ENCODE measurements at places on chromosomes 13 and 19.

GRCh38 chr19:2982983-2983350 lies 5.6 kb downstream of the TLE6 start:
- DNase-seq = no peak

GRCh38 chr19:13042443-13043130 lies 47.3 kb downstream of the NFIX start:
- no peak for DNase-seq

DNA sequence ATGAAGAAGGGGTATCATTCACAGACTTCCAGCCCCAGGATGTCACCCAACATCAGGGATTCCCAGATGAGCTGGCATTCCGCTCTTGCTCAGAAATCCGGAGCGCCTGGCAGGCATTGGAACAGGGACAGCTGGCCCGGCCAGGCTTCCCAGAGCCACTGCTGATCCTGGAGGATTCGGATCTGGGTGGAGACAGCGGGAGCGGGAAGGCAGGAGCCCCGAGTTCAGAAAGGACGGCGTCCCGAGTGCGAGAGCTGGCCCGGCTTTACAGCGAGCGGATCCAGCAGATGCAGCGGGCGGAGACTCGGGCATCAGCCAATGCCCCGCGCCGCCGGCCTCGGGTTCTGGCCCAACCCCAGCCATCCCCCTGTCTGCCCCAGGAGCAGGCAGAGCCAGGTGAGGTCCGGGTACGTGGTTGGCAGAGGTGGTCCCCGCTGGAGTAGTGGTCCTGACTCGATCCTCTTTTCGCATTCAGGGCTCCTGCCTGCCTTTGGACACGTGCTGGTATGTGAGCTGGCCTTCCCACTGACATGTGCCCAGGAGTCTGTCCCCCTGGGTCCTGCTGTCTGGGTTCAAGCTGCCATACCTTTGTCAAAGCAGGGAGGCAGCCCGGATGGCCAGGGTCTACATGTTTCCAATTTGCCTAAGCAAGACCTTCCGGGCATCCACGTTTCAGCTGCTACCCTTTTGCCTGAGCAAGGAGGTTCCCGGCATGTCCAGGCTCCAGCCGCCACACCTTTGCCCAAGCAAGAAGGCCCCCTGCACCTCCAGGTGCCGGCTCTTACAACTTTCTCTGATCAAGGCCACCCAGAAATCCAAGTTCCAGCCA lies 11.0 kb downstream of the PLEKHG2 start:
- no peak for DNase-seq

DNA sequence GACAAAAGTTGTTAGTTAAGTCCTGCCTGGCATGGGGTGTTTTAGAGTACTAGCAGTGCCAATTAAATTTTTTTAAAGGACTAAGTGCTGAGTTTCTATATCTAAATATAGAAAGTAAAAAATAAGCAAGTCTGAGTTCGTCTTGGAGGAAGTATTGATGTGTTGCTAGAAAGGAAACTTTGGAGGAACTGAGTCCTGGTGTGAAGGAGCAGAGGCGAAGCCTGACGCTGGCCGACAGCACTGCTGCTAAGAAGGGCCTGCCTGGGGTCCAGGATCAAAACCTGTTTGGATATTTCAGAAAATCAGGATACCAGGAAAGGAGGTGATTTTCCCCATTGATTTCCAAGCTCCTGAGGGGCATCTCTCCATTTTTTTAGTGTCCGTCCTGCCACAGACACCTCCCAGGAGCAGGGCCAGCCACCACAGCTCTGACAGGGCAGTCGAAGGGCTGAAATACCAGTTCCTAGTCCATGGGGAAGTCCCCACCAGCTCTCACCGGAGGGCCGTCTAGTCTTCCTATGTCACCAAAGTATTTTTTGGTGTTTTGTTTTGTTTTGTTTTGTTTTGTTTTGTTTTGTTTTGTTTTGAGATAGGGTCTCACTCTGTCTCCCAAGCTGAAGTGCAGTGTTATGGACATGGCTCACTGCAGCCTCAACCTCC lies 38.2 kb upstream of the NPAS1 start:
- no peak for DNase-seq

GRCh38 chr19:12345197-12345596 lies 11.8 kb upstream of the ZNF563 start:
- no peak for DNase-seq

GRCh38 chr19:51565583-51565982 lies 5.5 kb upstream of the ZNF175 start:
- DNase-seq = no peak

- no peak for DNase-seq
These were observed 9.9 kb downstream of the LRFN1 start for GRCh38 chr19:39310558-39311311.

- DNase-seq = no peak
These were observed 4.8 kb downstream of the ISYNA1 start for GRCh38 chr19:18433015-18433691.

- DNase-seq = no peak
These were observed 1.1 kb downstream of the ZNF444 start for GRCh38 chr19:56142087-56142787.

- no peak for DNase-seq
These were observed 4.9 kb upstream of the RDH13 start for GRCh38 chr19:55067869-55068268.

GRCh38 chr19:54208784-54209057 lies 8.1 kb downstream of the RPS9 start:
- no peak for DNase-seq

GRCh38 chr13:82088781-82089180 lies 1747.9 kb upstream of the SPRY2 start:
- DNase-seq = no peak

DNA sequence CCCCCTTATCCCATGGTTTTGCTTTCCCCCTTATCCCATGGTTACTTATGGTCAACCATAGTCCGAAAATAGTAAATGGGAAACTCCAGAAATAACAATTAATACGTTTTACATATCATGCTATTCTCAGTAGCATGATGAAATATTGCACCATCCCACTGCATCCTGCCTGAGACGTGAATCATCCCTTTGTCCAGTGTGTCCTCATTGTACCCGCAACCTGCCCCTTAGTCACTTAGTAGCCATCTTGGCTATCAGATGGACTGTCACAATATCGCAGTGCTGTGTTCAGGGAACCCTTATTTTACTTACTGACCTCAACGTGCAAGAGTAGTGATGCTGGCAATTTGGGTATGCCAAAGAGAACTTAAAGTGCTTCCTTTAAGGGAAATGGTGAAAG lies 10.5 kb upstream of the NBEA start:
- no peak for DNase-seq

DNA sequence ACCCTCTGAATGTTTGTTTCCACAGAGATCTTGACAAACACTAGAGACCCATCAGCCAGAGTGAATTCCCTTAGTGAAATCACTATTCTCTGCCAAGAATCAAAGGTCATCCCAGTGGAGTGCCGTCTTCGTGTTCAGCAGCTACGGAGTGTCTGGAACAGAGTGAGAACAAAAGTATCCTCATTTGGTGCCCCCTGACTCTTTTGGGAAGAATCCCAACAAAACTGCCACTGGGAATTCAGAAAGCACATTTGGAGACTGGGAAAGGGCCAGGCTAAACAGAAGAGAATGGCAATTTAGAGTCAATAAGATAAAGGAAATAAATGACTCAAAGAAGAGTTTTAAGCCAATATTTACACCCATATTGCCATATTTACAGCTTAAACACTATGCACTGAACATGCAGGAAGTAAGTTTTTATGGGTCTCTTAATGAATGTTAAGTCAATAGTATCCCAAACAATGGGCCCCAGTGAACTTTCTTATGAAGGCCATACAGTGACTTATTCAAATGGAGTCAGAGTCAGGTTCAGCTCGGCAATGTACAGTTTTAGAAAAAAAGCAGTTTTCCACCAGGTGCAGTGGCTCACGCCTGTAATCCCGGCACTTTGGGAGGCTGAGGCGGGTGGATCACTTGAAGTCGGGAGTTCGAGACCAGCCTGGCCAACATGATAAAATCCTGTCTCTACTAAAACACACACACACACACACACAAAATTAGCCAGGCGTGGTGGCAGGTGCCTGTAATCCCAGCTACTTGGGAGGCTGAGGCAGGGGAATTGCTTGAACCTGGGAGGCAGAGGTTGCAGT lies 392.6 kb downstream of the KLF5 start:
- DNase-seq = no peak

GRCh38 chr19:40752257-40752781 lies 1.3 kb downstream of the SNRPA start:
- no peak for DNase-seq

GRCh38 chr13:24183741-24184182 lies 23.2 kb downstream of the SPATA13 start:
- DNase-seq = no peak

- no peak for DNase-seq
These were observed 3.1 kb downstream of the ANKRD24 start for GRCh38 chr19:4185413-4186086.

DNA sequence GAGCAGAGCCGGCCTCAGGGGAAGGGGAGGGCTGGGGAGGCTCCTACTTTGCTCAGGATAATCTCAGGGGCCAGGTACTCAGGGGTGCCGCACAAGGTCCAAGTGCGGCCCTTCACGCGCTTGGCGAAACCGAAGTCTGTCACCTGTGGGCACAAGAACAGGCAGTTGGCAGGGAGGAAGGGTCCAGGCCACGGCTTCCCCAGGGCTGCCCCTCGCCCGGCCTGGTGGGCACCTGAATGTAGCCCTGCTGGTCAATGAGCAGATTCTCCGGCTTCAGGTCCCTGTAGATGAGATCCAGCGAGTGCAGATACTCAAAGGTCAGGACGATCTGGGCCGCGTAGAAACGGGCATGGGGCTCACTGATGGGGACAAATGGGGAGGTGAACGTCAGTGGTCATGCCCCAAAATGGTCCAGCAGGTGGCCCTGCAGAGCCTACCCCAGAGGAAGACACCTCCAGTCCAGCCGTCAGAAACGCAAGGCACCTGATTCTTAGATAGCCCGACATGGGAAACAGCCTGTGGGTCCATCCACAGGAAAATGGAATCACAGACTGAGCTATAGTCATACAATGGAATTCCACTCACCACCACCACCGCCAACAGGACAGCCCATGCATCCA lies 7.1 kb upstream of the SAMD1 start:
- no peak for DNase-seq

- no peak for DNase-seq
These were observed 7.9 kb upstream of the SLC7A9 start for GRCh38 chr19:32877323-32877912.

DNA sequence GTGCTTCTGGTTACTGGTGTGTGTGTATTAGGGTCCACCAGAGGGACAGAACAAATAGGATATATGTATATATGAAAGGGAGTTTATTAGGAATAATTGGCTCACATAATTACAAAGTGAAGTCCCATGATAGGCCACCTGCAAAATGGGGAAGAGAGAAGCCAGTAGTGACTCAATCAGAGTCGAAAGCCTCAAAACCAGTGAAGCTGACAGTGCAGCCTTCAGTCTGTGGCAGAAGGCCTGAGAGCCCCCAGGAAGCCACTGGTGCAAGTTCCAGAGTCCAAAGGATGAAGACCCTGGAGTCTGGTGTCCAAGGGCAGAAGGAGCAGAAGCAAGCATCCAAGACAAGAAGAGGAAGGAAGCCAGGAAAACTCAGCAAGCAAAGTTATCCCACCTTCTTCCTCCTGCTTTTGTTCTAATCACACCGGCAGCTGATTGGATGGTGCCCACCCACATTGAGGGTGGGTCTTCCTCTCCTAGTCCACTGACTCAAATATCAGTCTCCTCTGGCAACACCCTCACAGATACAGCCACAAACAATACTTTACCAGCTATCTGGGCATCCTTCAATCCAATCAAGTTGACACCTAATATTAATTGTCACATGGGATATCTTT lies 21.7 kb upstream of the SCEL start:
- DNase-seq = no peak

- DNase-seq = no peak
These were observed 159.4 kb downstream of the NHLRC3 start for GRCh38 chr13:39197647-39198007.

GRCh38 chr19:57406516-57407123 lies 4.3 kb upstream of the ZNF17 start:
- DNase-seq = peak; percentile 50

- DNase-seq = no peak
These were observed 24.6 kb downstream of the CARM1 start for GRCh38 chr19:10895920-10896319.

- DNase-seq = no peak
These were observed 1766.9 kb downstream of the SLITRK1 start for GRCh38 chr13:82115391-82115790.

- DNase-seq = peak; percentile 13
These were observed 32.2 kb downstream of the ZNF136 start for GRCh38 chr19:12194827-12195731.

GRCh38 chr13:60143775-60144174 lies 20.0 kb downstream of the DIAPH3 start:
- no peak for DNase-seq

DNA sequence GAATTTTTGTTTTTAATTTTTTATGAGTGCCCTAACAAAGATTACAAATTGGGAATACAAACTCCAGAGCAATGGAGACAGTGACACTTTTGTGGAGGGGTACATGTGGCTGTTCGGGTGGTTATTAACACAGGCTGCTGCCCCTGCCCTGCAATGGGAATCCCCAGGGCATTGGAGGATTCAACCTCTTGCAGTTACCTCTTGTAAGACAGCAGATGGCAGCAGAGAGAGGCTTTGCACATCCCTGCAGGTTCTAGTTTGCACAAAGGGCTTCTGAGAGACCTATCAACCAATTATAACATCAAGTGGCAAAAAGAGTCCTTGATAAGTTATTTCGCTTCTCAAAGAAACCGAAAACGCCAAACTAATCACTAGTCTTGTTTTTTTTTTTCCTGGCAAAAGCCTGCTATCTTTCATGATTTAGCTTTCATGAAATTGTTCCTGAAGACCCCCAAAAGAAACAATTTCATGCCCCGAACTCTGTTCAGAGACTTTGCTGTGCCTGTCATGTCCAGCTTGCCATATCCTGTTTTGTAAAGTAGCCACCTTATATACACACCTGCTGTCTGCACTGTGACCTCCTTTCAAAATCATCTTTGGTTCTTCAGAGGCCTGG lies 10.4 kb downstream of the GJB2 start:
- peak; percentile 44 for DNase-seq
